ENCODE measurements at places on chromosomes 5 and 9.
A peak's percentile ranks its signal among the peaks of the same experiment; 100 is the strongest.

DNA sequence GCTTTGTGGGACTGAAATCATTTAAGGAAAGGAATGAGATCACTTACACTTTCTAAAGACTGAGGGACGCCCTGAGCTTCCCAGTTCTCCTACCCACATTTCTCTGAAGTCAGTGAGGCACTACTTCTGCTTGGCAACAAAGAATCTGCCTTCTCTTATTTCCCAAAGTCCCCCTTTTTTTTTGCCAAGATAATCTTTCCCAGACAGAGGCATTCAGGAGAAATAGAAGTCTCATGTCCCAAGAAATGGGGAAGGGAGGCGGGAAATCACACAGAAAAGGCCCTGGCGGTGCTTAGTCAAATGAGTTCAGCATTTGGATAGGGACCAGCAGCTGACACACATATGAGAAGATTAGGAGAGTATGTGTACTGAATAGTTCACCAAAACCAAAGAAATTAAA lies 159.7 kb downstream of the MUSK start:
- DNase-seq: no peak

- DNase-seq: no peak
Measured at GRCh38 chr9:96621618-96622017, 2.0 kb upstream of the CDC14B start.

DNA sequence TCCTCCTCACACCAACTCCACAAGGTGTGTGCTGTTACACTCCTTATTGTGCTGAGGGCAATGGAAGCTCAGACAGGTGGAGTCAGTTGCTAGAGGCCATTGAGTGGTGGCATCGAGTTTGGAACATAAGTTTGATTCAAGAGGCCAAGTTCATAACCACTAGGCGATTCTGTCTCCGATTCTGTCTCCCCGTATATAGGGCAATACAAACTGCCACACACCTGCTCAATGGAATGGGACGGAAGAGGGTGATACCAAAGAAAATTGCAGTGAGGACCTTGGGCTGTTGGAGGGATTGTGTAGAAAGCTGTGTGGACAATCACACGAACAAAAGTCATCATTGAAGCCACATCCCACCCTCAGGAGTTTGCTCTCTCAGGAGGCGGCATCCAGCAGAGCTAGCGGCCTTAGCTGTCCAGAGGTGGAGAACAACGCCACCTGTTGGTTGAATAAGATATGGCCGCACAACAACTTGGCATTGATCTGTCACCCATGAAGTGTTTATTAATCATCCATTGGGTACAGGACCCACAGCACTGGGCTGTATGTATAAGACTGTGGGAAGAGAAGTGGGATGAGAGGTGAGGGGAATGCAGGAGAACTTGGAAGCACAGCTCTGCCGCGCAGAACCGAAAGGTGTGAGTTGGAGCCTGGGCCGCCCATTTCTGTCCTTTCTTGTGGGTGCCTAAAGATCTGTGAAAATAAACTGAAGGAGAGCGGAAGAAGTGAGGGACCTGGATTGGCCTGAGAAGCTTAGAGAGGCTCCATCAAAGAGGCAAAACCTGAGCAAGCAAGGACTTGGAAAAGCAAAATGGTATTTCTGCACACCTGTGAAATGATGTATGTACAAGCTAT lies 16.1 kb upstream of the NEUROG1 start:
- DNase-seq: peak; percentile 29

- no peak for DNase-seq
Measured at GRCh38 chr5:67093279-67093678, 103.3 kb downstream of the CD180 start.

DNA sequence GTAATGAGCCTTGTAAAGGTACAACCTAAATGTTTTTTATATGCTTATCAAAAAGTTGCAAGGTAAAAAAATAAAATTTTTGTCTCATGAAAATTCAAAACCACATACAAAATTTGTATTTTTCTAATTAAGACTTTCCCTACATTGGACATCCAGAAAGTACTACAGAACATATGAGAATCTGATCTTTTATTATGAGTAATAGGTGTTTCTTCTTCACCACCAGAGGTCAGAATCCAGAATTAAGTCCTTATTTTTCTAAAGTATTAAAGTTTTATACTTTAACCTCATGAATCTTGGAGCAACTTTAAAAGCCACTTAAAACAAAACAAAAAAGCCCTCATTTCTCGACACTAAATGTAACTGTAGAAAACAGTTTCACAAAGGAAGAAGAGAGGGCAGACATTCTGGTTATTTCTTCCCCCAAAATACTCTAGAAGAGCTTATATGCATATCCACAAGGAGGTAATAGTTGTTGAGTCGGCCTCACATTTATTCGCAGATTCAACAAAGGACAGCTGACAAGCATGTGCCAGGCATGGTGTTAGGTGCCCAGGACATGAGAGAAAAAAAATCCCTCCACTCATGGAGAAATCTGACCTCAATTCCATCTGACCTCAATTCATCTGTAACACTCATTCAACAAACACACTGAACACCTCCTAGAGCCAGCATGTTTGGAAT lies 69.3 kb downstream of the MLLT3 start:
- no peak for DNase-seq

GRCh38 chr5:107203243-107203642 lies 467.5 kb downstream of the EFNA5 start:
- no peak for DNase-seq

- no peak for DNase-seq
Measured at GRCh38 chr5:116521173-116521872, 53.3 kb downstream of the SEMA6A start.

- no peak for DNase-seq
Measured at GRCh38 chr5:110544603-110545002, 181.9 kb downstream of the TMEM232 start.

GRCh38 chr5:114449860-114450421 lies 88.1 kb downstream of the KCNN2 start:
- DNase-seq: peak; percentile 13

DNA sequence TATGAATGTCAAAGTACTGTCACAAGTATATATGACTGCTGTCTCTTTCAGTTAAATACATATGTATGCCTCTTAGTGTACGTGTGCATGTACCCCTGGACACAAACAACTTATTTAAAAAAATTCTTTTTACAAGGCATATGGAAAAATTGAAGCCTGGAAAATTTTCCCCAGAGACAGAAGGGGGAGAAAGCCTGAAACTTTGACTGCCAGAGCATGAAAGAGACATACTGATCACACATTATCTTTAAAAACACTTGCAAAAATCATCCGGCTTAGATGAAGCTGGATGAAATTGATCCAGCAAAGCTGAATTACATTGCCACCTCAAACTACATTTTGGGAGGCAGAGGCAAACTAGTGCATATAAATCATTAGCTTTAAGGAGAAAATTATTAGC lies 88.0 kb upstream of the NFIB start:
- no peak for DNase-seq

- no peak for DNase-seq
Measured at GRCh38 chr5:68739752-68740151, 354.1 kb upstream of the SLC30A5 start.

DNA sequence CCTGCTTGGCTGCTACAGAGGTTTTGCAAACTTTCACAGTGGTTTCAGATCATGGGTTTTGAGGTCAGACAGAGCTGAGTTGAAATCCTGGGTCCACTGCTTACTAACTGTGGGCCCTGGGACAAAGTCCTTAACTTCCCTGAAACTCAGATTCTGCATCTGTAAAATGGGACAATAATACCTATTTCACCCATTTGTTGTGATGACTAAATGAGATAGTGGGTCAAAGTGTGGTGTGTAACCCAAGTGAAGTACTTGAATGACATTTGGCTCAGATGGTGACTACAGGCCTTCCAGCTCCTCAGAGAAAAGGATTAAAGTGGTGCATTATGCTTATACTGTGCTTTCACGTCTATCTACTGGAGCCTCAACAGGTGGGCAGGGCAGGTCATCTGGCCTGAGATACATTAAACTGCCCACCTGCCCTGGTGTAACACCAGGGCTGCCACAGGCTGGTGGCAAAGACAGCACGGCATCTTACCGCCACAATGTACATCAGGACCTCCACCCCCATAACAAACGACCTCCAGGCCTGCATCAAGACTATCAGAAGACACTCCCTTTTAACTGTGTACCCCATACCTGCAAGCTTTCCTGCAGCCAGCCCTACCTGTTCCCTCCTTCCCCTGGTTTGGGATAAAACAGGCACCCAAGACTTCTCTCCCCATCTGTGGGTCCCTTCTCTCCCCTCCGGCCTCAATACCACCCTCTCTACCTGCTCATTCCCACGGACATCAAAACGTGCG lies 846 bp upstream of the TRAF1 start:
- no peak for DNase-seq

GRCh38 chr5:73966451-73966850 lies 340.5 kb downstream of the ARHGEF28 start:
- DNase-seq: no peak

DNA sequence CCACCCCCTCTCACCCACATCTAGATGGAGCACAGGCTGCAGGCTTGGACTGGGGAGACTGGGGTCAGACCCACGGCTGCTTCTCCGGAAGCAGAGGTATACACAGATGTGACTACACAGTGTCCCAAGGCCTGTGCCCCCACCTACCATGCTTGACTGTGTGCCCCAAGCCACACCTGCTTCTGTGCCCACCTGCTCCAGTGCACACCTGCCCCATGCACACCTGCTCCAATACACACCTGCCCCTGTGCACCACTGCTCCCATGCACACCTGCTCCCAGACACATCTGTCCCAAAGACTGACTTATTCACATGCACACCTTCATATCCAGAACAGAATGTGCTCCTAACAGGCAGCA lies 5.5 kb upstream of the COL5A1 start:
- DNase-seq: no peak
